Glomerular endothelial cell (primary cell): ENCODE measurements at places on chromosomes 5 and 9. TPM values are rescaled to one million over a fixed set of nuclear protein-coding genes. Genes with fewer than 3 reads are reported as not detected.

- DNase-seq: peak; percentile 84
Measured at GRCh38 chr5:144191998-144192397, 21.3 kb downstream of the KCTD16 start.

DNA sequence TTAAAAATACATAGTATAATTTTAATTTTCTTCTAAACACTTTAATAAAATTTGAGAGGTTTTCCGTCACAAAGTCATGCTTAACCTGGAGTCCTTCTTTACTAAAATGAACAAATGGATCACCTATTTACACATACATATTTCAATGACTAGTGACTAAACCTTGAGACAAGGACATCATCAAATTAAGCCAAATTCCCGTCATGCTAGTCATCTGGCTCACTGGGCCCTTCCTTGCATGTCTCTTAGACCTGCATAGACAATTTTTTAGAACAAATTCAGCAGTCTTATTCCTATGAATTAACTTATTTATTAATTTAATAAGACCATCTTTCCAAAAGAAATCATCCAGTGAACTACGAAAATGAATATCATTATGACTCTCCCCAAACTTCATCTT lies 26.6 kb downstream of the ERAP2 start:
- DNase-seq: no peak

DNA sequence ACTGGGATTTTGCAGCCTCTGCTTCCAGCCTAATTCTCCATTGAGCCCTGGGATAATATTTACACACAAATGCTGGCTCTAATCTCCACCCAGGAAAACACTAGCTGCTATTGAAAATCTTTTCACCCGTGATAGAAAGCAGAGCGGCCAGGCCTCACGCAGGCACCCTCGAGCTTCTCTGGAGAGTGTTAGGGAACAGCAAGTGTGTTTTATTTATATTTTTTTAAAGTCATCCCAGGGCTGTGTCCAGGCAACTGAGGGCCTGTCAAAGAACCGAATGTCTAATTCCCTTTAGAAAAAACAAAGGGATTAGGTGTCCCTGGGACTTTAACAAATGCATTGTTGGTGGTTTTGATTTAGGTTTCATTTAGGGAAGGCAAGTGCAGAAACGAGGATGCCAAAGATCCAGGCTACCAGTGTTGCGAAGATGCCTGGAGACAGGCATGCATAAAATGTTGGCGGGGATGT lies 51.2 kb upstream of the SPRY4 start:
- no peak for DNase-seq

GRCh38 chr9:98057138-98057799 lies 737 bp downstream of the NANS start:
- DNase-seq: no peak

The STPG3 gene
- not detected in 2 replicates for total RNA-seq

The AIF1L gene
- 3.1 and 6.4 TPM in 2 replicates for total RNA-seq

DNA sequence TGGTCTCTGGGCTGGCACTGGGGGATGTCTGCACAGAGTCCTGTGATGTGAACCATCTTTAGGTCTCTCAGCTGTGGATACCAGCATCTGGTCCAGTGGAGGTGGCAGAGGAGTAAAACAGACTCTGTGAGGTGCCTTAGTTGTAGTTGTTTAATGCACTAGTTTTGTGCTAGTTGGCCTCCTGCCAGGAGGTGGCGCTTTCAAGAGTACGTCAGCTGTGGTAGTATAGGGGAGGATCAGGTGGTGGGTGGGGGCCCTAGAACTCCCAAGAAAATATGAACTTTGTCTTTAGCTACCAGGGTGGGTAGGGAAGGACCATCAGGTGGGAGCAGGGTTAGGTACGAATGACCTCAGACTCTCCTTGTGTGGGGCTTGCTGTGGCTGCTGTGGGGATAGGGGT lies 197.1 kb downstream of the TMC1 start:
- DNase-seq: no peak

The DMRT2 gene
- total RNA-seq: not detected in 2 replicates

The PNPLA7 gene
- 2.4 and 2.8 TPM in 2 replicates for total RNA-seq

GRCh38 chr9:92406477-92406876 lies 2.1 kb upstream of the OGN start:
- DNase-seq: no peak

- no peak for DNase-seq
Measured at GRCh38 chr5:81268521-81269196, 32.7 kb upstream of the ZCCHC9 start.

The RASGEF1C gene
- total RNA-seq: not detected in 2 replicates

DNA sequence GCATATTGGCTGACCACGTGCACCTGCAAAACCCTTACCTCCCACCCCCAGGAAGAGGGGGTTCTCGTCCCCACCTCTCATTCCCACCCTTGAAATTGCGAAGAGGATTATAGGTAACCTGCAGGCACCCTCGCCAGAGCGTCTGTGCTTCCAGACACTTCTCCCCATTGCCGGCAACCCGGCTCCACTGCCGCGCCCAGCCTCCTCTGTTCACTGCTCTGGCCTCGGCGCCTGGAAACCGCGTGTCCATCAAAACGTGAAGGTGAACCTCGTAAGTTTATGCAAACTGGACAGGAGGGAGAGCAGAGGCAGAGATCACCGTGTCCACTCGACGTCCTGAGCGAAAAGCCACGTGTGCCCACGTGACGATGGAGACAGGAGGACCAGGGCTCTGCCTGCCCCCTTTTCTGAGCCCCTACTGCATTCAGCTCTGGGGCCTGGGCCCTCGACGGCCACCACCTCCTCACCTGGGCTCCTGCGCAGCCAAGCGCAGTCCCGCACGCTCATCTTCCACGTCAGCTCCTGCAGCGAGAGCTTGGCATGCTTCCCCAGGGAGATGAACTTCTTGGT lies 1.9 kb downstream of the TERT start:
- no peak for DNase-seq

DNA sequence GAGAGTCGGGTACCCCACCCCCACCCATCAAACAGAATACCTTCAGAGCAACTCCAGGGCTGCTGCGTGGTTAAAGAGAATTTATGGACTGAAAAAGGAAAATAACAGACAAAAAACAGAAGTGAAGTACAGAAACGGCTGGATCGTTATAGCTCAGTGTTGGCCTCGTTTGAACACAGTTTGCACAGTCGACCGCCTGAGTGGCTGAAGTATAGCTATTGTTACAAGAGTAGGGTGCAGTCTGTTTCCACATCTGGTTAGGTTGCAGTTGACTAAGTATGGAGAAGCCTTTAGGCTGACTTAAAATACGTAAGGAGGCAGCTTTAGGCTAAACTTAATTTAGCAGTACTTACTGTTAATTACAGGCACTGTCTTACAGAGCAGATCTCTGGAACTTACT lies 121.2 kb downstream of the GCNT1 start:
- DNase-seq: no peak

The ITK gene
- total RNA-seq: not detected in 2 replicates

GRCh38 chr9:114308361-114308950 lies 14.4 kb upstream of the ORM1 start:
- DNase-seq: no peak

GRCh38 chr9:37923118-37923795 lies 19.3 kb upstream of the SLC25A51 start:
- DNase-seq: no peak

The SPATA31D4 gene
- total RNA-seq: not detected in 2 replicates

The CCDC192 gene
- not detected in 2 replicates for total RNA-seq

DNA sequence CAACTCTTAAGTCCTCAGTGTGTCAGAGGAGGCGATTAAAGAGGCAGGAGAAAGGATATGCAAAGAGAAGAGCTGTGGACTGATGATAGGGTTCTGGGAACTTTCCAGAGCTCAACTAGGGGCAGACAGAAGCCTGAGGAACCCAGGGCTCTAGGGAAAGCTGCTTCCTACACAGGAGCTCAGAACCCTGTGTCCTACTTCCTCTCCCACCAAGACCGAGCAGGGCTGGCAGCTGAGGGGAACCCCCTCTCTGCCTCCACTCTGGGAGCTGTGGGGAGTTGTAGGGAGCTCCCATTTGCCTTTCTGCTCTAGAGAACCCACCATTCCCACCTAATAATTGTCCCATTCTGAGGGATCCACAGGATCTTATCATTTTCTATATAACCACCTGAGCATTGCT lies 674.3 kb downstream of the ACTL7B start:
- no peak for DNase-seq

- no peak for DNase-seq
Measured at GRCh38 chr5:178335302-178336030, 102.9 kb upstream of the PHYKPL start.

- DNase-seq: no peak
Measured at GRCh38 chr5:78540335-78541085, 108.1 kb downstream of the LHFPL2 start.

The INSL4 gene
- total RNA-seq: not detected in 2 replicates

DNA sequence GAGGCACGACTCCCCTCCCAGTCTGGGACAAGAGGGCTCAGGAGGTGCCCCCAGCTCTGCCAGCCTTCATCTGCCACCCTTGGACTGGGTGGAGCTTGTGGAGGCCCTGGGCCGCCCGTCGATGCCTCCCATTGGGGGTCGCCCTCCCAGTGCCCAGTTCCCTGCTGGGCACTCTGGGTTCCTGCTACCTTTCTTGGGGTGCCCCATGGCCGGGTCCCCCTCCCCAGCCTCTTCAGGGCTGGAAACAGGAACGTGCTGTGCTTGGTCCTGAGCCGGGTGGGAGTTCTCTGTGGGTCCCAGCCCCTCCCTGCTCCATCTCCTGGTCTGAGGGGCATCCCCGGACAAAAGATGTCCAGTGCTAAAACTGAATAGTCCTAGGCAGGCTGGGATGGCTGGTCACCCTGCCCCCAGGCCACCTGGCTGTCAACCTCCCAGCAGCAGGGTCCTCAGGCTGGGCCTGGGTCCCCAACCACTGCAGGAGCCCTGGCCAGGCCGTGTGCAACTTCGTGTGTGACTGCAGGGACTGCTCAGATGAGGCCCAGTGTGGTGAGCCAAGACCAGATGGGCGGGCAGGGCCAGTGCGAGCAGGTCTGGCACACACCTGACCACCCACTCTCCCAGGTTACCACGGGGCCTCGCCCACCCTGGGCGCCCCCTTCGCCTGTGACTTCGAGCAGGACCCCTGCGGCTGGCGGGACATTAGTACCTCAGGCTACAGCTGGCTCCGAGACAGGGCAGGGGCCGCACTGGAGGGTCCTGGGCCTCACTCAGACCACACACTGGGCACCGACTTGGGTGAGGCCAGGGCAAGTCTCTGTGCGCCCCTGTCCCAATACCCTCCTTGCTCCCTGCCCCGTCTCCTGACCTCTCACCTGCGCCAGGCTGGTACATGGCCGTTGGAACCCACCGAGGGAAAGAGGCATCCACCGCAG lies 784 bp downstream of the MAMDC4 start:
- no peak for DNase-seq
